ENCODE measurements at places on chromosomes 12 and 14.

- no peak for DNase-seq
Measured at GRCh38 chr14:56170877-56171422, 52.7 kb downstream of the PELI2 start.

GRCh38 chr14:77076113-77076631 is 21.9 kb upstream of the CIPC start:
- no peak for DNase-seq

DNA sequence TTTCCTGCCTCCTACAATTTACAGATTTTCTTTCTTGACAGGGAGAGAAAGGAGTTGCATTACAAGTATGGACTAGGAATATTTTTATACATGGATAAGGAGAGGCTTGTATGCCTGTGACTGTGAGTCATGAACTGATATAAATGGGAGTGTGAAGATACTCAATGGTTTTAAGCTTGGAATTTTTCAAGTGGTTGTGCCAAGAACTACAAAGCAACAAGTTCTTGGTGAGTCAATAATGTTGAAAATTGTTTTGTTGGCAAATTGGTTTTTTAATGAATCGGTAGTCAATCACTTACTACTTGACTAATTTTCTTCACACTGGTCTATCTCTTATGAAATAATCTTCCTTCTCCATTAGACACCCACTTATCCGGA is 58.9 kb upstream of the HMGA2 start:
- DNase-seq = no peak

- DNase-seq = no peak
Measured at GRCh38 chr14:94145902-94146527, 16.6 kb upstream of the IFI27L2 start.

GRCh38 chr14:50062438-50063085 is 53.8 kb downstream of the VCPKMT start:
- DNase-seq = peak; percentile 61

- peak; percentile 32 for DNase-seq
Measured at GRCh38 chr12:6295094-6295811, 15.2 kb upstream of the PLEKHG6 start.

DNA sequence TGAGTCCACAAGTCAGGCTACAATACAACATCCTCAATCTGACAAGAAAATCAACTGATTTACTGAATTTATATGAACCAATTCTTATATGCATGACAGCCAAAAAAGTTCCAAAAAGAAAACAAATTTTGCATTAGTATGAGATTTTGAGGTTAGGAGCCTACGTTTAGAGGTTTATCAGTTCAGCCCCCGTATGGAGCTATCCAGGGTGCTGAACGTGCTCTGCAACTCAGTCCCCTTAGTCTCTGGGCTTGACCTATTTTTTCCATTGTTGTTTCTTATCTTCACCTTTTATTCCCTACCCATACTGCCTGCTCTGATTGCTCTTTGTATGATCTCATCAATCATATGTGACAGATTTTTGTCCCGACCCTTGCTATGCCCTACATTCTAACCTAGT is 693.0 kb downstream of the NRXN3 start:
- peak; percentile 40 for DNase-seq

- DNase-seq = peak; percentile 75
Measured at GRCh38 chr14:56555921-56556570, 23.6 kb upstream of the TMEM260 start.

- DNase-seq = no peak
Measured at GRCh38 chr14:61223552-61223951, 57.6 kb downstream of the TMEM30B start.

DNA sequence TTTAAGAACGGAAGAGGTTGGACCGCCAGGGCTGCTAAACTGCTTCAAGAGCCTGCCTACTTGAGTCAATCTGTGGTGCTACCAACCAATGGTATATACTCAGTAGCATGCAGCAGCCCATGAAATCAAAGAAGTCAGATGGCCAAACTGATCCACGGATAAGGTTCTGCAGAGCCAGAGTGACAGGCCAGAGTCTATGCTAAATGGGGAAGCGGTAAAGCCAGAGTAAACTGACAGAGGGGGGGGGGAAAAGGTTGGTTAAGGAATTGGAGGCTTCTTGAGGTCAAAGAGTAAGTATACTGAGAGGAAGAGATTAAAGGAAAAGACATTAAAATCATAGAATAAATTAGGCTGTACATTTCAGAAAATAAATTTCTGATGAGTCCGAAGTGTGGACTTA is 15.4 kb upstream of the SLC6A13 start:
- no peak for DNase-seq

GRCh38 chr12:32522331-32523221 is 123.2 kb downstream of the FGD4 start:
- DNase-seq = no peak

DNA sequence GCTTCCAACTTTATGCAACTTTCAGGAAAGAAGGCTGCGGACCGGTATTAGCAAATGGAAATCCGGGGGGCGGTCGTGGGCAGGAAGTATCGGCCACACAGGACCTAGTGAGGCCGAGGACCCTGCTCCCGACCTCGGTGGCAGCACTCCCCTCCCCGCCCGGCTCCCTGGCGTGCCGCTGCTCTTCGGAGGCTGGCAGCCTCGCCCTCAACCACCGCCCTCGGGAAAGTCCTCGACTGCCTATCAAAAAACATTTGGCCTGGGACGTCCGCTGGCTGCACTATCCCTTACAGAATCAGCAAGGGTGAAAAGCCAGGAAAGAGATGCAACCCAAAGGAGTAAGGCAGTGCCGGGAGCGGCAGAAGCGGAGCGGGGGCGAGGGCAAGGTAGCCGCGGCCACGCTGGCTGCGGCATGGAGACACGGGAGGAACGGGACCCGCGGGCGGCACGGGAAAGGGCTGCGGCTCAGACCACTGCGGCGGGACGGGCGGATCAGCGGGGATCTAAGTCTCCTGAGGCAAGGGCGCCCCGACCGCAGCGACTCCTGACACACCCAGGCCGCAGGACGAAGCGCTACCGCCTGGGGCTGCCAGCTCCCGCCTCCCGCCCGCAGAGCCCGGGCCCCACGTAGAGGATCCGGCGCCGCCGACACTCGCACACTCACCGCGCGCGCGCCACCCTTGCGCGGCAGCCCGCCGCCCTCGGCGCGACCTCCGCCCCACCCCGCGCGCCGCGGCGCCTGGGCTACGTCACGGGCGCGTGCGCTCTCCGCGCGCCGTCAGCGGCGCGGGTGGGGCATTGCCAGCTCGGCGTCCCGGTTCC is at the start of the genes BBOF1 and ENTPD5:
Gene BBOF1 (plus strand): TSS at position 764 of the 822 bp plus-strand sequence. CDS start 130 bp downstream, outside the sequence.
Gene ENTPD5 (minus strand): TSS at position 703 of the 822 bp plus-strand sequence. CDS start 31,186 bp downstream, outside the sequence.
- DNase-seq = peak; percentile 92

GRCh38 chr12:43826681-43827080 is 9.2 kb upstream of the TMEM117 start:
- no peak for DNase-seq

GRCh38 chr12:61220337-61220736 is 1039.9 kb upstream of the USP15 start:
- DNase-seq = no peak

DNA sequence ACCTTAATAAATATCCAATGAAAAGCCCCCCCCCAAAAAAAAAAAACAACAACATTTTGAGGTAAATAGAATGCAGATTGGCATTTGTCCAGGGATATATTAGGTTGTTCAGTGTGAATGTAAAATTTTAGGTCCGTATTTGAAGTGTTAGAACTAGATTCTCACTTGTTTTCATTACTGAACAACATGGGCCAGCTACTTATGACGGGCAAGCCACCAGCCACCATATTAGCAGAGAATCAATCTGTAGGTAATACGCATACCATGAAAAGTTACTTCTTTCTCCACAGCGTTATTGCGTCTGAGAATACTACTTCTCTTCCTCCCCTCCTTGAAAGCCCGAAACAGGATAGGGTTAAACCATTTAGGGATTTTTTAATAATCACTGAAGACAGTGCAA is 5.4 kb downstream of the FLRT2 start:
- DNase-seq = no peak

- DNase-seq = no peak
Measured at GRCh38 chr12:105927564-105927963, 211.2 kb downstream of the NUAK1 start.

DNA sequence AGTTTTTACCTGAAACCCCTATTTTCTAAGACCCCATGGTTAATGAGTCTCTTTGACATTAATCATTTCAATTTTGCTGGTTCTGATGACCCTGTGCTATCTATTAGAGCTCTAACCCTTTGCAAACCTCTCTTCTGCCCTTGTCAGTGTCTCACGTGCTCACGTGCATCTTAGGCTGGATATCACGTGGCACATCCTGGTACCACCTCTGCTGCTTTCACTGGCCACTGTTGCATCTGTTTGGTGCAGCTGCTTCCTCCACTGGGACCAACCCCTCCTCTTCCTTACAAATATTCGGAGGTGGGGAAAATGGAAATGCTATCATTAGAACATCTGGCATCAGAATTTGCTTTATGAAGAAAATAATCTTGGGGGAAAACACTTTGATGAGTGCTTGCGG is 119.6 kb downstream of the CRADD start:
- no peak for DNase-seq

DNA sequence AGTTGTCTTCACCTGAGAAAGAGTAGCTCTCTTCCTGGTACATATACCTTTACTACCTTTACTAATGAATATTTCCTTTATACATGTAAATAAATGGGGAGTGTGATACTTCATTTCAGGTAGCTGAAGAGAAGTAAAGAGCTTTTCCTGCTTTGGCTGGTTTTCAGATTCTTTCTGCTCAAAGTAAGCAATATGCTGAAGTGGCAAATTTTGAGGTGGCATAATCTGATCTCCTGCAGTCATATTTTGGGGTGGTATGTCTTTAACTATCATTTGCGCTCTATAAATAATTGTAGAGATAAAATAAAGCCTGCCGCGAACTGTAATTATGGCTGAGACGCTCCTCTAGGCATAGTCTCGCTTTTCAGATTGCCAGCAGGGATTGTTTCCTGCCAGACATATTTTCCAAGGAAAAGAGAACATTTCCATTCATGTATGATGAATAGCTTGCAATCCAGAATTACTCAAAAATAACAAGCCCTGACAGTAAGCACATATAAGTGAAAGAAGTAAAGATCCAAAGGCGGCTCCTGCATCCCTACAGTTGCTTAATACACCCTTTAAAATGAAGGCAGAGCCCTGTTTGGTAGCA is 200.7 kb downstream of the C12orf50 start:
- no peak for DNase-seq

GRCh38 chr12:57612711-57613426 is 1.6 kb downstream of the ARHGEF25 start:
- no peak for DNase-seq

DNA sequence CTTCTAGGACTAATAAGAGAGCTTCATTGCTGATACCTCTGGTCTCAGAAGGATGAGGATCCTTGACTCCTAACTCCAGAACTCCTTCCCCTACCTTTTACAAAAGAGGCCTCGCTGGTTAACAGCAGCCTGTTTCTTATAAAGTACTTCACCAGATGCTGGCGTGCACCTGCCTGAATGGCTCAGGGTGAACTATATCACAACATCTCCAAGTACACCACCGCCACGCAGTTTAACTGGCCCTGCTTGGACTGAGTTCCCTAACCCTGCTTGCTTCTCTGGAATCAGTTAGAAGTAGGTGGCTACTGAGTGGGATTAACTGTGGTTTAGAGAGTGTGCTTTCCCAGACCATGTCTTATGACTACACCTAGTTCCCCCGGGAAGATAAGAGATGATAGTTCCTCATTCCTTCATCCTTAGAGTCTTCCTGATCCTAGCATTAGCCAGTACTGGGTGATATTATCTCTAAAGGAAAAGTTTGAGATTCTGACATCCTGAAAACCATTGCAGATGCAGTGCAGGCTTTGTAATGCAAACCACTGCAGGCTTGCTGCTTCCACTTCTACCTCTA is 3.0 kb downstream of the FOXJ2 start:
- DNase-seq = no peak

DNA sequence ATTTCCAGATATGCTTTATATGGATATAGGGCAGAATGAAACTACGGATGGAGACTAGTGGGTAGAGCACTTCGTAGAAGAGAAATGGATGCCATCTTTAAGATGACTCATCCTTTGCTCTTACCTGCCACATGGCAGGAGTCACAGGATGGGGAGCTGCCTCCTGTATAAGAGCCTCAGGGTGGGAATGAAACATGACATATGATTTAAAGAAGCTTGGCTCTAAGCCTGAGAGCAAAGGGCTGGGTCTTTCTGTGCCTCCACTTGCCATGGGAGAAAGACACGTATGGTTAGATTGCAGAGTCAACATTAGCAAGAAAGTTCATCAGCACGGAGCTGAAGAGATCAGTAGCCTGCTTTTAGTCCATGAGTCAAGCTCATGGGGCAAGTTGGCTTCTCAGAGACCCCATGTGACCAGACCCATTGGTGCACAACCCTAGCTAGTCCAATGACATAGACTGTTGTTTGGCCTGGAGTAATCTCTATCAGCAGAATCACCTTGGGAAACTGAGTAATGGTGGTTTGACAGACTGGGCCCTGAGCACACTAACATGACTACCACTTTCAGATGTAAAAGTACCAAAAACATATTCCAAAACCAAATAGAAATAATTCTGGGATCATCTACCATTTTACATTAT is 38.1 kb upstream of the IL22 start:
- no peak for DNase-seq

- no peak for DNase-seq
Measured at GRCh38 chr14:76446486-76446885, 70.5 kb downstream of the ESRRB start.

- no peak for DNase-seq
Measured at GRCh38 chr14:32300136-32300535, 29.0 kb upstream of the AKAP6 start.

All from erythroblast (primary cell).